ENCODE measurements at places on chromosomes 3 and 15.

GRCh38 chr3:42601896-42602581 lies 1.6 kb downstream of the NKTR start:
- DNase-seq, result peak; percentile 50

- DNase-seq, result no peak
Observed at GRCh38 chr15:56042498-56042897, 49.1 kb upstream of the NEDD4 start.

GRCh38 chr3:150744041-150744918 lies 18.7 kb downstream of the SIAH2 start:
- no peak for DNase-seq

GRCh38 chr15:39232512-39232911 lies 348.4 kb upstream of the THBS1 start:
- DNase-seq, result no peak

GRCh38 chr15:84740691-84741090 lies 7.7 kb upstream of the ZNF592 start:
- DNase-seq, result no peak
